ENCODE measurements at places on chromosomes 16 and 17. TPM values are rescaled to one million over a fixed set of nuclear protein-coding genes. Genes with fewer than 3 reads are reported as not detected.

Gene KRT27
- polyA plus RNA-seq: not detected

Gene SYCE1L
- 0.68 TPM for polyA plus RNA-seq

Gene SECTM1
- 3.8 TPM for polyA plus RNA-seq

Gene KCNAB3
- 1.7 TPM for polyA plus RNA-seq

Gene LPO
- polyA plus RNA-seq: not detected

Gene NPW
- polyA plus RNA-seq: 0.68 TPM

Gene FBXL16
- polyA plus RNA-seq: 2.5 TPM

Gene DYNC1LI2
- polyA plus RNA-seq: 32.8 TPM

Gene CCDC47
- 24.0 TPM for polyA plus RNA-seq

Gene EEF2K
- 7.1 TPM for polyA plus RNA-seq

Gene ATP2A3
- polyA plus RNA-seq: 13.6 TPM

All from adipose tissue (tissue), 3 donors.